CD4-positive, alpha-beta memory T cell (primary cell): ENCODE measurements at places on chromosomes 16 and 17.

DNA sequence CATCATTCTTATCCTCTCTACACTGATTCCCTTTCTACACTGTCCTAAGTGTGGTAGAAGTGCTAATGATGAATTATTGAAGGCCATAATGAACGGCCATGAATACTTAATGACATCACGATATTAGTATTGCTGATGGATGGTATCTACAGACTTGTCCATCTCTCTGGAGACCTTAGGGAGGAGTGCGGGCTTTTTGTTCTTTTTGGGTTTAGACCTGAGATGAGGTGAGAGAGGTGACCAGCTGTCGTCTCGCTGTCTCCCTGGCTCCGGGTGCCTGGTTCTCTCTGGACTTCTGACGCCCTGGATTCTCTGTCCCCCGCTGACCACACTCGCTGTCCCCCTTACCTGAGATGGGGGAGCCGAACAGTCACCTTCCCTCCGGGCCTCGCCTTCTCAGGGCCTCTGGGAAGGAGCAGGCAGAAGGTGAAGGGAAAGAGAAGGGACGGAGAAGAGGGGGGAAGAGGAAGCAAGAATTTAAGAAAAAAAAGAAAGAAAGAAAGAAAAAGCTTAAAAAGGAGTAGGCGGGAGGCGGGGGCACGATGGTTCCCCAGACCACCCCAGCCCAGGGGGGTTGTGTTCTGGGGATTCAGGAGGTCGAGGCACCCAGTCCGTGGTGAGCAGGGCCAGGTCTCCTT is 17.1 kb downstream of the SGCA start:
- no peak overlapping the region for H3K27ac ChIP-seq
- H3K36me3 ChIP-seq = no peaks in the 10 kb centered on the region

DNA sequence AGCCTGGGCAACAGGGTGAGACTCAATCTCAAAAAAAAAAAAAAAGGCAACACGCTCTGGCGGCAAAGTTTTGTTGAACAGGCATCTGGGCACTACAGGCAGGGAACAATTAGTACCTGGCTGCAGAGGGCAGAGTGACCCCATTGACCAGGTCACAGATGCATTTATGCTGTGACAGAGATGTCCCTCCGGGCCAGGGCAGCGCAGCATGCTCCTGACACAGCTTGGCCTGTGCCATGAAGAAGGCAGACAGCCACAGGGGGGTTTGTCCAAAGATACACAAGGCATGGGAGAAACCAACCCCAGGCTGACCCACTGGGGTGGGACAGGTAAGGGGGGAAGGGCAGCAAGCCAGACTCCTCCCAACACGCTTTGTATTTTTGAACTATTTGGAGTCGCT is 7.7 kb upstream of the SRRM2 start:
- no peaks in the 10 kb centered on the region for H3K4me1 ChIP-seq
- no peak overlapping the region for H3K27ac ChIP-seq
- H3K36me3 ChIP-seq = no peaks in the 10 kb centered on the region
- no peak overlapping the region for H3K4me3 ChIP-seq

DNA sequence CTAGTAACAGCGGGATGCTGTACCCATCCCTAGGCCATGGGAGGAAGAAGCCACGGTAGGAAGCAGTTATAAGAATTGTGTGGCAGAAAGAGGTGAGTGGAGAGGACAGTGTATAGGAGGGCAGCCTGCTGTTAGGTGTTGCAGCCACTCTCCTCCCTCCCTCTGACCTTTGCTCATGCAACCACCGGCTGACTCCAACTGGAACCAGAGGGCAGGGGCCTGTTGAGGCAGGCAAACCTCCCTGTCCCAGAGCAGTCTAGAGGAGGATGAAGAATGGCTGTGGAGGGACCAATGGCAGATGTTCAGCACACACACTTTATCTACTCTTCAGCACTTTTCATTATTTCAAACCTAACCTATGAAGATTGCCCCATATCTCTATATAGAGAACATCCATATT is 2.2 kb downstream of the TXNL4B start:
- no peaks in the 10 kb centered on the region for H3K27me3 ChIP-seq
- peaks cover 42% of the 10 kb centered on the region for H3K36me3 ChIP-seq
- no peak for DNase-seq
- H3K4me1 ChIP-seq = peaks cover 43% of the 10 kb centered on the region
- H3K27ac ChIP-seq = no peak overlapping the region

DNA sequence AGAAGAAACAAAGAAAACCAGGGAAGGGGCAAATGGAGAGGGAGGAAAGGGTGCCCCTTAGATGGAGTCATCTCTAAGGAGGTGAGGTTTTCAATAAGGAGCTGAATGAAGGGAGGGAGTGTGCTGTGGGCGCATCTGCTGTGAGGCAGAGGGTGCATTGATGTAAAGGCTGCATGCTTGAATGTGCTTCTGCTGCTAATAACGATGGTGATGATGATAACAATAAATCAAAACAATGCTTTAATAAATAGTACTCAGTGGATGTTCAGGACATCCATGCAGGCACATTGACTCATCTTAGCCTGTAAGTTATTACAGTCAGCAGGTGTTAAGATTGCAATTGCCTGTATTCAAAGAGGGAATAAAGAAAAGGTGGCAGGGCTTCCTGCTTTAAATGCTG is 87.8 kb downstream of the SHISA6 start:
- no peak overlapping the region for H3K27ac ChIP-seq
- no peak overlapping the region for H3K4me3 ChIP-seq
- H3K36me3 ChIP-seq = no peaks in the 10 kb centered on the region

DNA sequence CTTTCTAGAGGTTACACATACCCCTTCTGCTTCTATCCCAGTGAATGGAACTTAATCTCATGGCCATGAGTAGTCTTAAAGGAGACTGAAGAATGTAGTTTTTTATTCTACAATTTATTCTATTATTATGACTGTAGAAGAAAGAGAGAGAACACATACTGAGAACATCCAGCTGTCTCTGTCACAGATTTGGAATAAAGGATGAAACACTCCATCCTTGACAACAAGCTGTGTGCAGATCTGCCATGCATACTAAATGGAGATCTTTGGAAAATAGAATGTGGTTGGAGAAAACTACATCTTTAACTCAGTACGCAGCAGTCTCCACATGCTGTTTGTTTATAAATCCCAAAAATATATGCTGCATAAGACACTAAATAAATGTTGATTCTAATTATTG is 54.1 kb upstream of the NUDT7 start:
- no peak overlapping the region for H3K4me3 ChIP-seq
- no peak overlapping the region for H3K27ac ChIP-seq
- H3K36me3 ChIP-seq = no peaks in the 10 kb centered on the region

DNA sequence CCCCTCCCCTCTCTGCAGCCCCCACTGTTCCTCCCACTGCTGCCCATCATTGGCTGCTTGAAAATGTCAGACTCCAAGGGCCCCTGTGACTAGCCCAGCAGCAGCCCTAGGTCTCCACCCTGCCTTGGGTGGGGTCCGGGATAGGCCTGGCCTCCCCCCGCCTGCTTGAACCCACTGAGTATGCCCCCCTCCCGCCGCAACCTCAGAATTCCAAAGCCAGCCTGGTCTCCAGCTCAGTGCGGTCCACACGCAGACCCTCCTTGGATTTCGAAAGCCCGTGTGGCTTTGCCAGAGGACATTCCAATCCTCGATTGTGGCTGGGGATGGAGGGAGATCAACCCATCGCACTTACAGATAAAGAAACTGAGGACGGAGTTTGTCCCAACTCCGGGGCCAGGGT is 6.4 kb downstream of the DPEP1 start:
- H3K4me3 ChIP-seq = no peak overlapping the region
- no peak overlapping the region for H3K27ac ChIP-seq
- H3K36me3 ChIP-seq = no peaks in the 10 kb centered on the region
- no peaks in the 10 kb centered on the region for H3K27me3 ChIP-seq

GRCh38 chr17:40323391-40324381 is 14.7 kb downstream of the RARA start:
- peak; percentile 86 for DNase-seq
- H3K36me3 ChIP-seq = no peaks in the 10 kb centered on the region
- H3K27ac ChIP-seq = peak overlapping the region; percentile 99
